Stimulated activated CD8-positive, alpha-beta memory T cell treated with anti-CD3 and anti-CD28 coated beads, Interleukin-15, amount 100 ng/mL, for 4 hours (primary cell): ENCODE measurements at places on chromosomes 12 and 14.

DNA sequence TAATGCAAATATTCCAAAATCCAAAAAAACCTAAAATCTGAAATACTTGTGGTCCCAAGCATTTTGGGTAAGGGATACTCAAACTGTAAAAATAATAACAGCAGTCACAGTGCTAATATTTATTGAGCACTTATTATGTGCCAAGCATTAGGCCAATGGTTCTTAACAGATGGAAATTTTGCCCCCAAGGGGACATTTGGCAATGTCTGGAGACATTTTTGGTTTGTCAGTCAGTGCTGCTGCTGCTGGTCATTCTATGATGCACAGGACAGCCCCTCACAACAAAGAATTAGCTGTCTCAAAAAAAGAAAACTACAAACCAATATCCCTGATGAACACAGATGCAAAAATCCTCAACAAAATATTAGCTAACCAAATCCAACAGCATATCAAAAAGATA, 5.8 kb downstream of the NDUFA12 start:
- DNase-seq = no peak

DNA sequence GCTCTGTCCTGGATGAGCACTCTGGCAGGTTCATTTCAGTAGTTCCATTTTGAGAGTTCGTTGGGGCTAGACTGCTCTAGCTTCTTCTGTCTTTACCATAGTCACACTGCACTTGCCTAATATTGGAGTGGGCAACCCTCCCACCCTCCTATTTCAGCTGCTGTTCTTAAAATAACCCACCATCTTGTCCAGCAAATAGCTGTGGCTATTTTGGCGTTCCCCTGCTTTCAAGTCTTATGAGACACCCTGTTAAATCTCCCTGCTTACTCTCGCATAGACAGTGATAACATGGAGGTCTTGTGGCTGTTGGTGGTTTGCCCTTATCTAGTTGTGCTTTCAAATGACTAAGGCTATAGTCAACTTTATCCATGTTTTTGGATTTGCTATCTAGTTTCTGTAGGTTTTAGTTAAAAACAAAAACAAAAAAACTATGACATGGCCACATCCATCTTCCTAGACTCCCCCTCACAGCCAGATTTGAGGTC, 65.5 kb downstream of the LRP6 start:
- DNase-seq = no peak

DNA sequence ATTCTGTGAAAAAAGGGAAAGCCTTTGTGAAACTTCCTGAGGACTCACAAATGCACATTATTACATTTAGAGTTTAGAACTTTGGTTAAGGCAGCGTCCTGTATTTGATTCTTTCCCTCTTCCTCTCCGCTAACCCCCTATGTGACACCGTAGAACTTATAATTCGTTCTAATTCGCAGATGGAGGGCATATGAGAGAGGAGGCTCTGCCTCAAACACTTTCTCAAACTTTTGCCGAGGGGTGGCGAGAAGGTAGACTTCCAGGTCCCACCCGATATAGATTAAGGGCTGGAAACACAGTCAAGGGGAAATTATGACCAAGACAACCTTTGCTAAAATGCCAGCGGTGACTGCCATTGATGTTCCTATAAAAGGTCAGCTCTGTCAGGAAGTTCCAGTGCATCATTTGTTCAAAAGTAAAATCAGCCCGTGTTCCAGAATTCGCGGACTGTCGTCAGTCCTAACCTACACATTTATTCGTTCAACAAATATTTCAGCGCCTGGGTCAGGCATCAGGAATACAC, 904 bp upstream of the PAPOLA start:
- DNase-seq = no peak

DNA sequence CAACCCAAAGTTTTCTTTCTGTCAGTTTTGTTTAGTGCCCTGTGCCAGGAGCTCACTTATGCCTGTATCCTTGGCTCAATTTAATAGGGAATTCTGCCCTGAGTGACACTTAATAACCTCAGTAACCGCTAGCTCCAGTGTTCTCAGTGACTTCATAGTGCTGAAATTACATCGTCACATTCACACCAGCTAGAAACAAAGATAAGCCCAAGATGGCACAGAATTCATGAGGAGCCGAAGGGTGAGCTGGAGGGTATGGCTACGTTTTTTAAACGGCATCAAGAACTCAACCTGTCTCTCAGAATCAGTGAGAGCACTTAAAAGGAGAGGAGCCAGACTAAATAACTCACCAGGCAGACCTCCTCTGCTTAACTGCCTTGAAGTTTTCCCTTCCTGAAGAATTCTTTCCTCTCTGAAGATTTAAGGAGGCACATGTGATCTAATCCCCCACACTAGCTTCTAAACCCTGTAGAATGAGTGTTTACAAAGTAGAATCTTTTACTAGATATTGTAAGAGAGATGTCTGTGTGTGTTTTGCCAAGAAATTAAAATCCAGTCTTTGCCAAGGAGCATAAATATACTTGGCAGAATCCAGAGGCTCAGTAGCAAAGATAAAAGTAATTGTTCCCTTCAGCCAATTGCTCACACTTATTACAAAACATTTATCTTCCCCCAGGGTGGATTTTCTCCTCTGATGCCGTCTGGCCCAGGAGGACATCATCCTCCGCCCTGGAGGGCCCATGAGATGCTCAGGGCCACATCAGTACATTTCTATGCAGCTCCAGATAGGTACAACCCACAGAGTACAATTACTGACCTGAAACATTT, 37.3 kb downstream of the PTGER2 start:
- no peak for DNase-seq

- DNase-seq = no peak
Measured at GRCh38 chr14:100398044-100398443, 74.9 kb downstream of the SLC25A47 start.

GRCh38 chr14:25049568-25050268, at the start of gene STXBP6:
Gene STXBP6 (minus strand): TSS chr14:25050147. CDS start chr14:24974818, 75,329 bp downstream.
- DNase-seq = no peak

DNA sequence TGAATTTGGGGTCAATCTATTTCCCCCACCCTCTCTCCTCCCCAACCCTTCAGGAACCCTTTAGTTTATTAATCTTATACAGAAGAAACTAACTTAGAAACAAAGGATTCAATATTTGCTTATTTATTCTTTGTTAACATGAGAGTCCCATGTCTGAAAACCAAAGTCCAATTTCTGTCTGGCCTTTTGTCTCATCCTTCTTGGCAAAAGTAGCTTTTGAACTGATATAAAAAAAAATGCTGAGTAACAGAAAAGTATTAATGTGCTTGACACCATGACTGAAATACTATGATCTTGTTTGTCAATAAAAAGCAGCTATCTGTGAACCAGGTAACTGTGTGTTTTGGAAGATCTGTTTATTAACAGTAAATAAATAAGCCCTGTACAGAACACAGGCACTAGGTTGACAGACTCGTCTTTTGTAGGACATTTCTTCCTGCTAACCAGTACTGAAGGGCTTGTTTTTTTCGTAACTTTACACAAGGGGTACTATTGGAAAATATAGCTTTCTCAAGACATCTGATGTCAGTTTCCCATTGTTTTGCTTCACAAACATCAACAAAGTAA, 10.8 kb downstream of the PIGH start:
- no peak for DNase-seq

- no peak for DNase-seq
Measured at GRCh38 chr12:48067250-48067938, 38.5 kb downstream of the SENP1 start.

DNA sequence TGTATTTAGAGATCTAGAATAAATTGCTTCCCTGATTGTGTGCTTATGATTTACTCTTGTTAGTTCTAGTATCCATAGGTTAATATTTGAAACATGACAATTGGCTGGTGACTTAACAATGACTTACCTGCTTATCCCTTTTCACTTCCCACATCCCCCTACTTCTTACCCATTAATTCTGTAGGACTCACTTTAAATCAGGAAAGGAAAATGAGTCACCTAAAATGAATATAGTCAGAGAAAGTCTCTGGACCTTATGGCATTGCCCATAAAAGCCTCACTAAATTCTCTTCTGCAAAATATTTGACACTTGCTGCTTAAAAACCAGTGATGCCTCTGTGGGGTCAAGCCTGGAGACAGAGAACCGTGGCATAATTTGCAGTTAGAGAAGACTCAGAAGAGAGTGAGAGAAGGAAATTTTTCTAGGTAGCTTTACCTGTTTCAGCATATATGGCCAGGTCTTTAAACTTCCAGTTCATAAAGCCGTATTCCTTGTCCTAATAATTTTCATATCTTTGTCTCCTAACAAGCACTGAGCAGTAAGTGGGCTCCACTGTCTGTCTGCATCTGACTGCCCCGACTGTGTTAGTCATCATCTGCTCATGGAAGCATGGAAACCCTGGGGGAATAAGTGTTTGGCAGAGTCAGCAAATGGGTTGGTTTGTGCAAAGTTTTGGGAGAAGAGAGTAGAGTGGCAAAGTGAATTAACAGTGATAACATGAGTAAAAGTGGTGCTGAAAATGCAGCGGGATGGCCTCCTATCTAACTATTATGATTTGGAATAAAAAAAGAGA, 294.4 kb downstream of the AKAP6 start:
- DNase-seq = no peak

DNA sequence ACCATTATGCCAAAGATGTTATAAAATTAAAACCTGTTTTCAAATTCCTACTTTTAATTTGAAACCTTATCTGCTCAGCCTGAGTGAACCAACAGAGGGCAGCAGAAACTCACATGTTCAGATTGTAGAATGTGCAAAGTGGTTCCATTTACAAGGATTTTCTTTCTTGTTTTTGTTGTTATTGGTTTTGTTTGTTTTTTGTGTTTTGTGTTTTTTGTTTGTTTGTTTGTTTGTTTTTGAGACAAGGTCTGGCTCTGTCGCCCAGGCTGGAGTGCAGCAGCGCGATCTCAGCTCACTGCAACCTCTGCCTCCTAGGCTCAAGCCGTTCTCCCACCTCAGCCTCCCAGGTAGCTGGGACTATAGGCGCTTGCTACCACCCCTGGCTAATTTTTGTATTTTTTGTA, 22.8 kb upstream of the GARIN2 start:
- DNase-seq = no peak

- DNase-seq = no peak
Measured at GRCh38 chr12:101439236-101439635, 31.7 kb upstream of the ARL1 start.

DNA sequence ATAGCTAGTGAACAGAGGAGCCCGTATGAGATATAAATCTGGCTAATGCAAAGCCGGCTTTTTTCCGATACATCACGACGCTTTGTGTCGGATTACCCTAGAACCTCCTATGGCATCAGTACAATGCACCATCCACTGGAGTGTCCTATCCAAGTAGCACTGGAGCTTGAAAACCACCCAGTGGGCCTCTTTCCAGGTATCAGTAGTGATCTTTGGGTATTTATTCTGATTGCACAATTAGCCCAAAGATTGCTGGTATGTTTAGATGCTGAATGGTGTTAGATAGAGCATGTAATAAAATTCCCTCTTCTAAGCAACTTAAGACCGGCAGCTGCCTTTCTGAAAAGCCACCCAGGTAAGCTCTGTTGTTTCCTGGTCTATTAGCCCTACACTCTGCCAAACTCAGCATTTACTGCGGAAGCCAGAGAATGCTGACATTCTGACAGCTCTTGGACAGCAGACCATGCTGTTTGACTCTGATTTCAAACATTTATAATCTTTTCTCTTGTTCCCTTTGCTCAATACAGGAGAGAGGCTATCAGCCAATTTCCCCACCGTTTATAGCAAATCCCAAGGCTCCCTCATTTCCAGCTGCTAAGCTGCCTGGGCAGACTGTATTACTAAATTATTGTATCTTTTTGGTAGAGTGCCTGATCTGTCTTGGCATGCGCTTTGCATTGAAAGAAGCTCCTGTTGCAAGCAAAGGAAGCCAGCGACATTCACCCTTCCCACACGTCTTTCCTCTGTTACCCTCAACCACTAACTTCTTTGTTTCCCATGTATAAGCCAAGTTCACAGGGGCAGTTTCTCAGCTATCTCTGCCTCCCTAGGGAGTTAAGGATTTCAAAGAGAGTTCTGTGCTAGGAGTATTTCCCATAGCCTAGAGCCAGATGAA, 388.3 kb upstream of the GARIN6 start:
- no peak for DNase-seq

GRCh38 chr12:5251092-5251491, 180.8 kb upstream of the NTF3 start:
- DNase-seq = no peak

GRCh38 chr14:101587441-101587911, 26.2 kb downstream of the DIO3 start:
- no peak for DNase-seq

DNA sequence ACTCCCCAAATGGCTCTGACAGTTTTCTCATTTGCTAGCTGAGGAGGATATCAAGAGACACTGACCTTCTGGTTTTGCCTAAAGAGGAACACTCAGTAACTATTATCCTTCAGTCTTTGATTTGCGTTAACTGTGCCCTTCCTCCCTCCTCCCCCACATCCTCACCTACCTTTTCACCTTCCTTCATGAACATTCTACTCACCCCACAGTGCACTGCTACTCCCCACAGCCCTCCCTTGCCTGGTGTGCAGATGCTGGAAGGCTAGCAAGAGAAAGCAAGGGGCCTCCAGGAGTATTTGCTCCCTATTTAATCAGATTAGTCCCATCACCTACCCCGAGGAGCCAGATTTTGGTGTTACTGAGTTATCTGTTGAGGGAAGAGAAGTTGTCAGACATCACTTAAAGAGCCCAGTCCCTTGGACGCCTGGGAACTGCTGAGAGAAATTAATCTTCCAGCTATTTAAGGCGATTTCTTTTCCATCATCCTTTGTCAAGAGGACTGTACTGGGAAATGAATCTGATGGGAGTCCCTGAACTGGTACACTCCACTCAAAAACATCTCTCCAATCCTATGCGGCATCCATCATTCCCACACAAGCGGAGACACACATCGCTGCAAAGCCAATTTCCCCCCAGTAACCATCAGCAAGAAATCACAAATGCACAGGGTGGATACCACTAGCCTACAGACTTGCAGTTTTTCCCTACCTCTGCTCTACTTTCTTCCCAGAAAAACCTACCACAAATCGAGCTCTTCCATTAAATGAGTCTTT, 11.5 kb downstream of the PSMB5 start:
- DNase-seq = no peak

DNA sequence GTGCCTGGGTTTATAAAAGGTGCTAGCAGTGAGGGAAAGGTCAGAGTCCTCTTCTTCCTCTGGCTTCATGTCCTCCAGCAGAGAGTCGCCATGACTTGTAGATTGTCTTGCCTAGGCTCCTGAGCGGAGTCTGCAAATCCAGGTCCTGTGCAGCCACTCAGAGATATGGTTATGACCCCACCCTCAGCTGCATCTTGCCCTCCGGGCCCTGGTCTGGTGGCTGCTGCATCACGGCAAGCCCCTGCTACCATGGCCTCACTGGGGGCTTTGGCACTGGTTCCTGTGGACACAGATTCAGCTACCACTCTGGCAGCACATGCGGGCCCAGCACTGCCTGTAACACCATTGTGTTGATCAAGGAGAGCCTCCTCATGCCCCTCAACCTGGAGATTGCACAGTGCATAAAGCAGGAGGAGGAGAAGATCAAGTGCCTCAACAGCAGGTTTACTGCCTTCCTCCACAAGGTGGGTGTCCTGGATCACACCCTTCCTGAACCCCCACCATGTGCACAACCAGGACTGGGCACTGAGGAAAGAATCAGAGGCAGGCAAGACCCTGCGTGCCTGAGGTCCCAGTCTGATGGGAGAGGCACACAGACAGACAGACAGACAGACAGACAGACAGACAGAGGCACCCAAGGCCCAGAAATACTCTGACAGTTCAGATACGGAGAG, 10.5 kb upstream of the KRT86 start:
- DNase-seq = no peak
